ENCODE measurements at places on chromosomes 7 and 10. TPM values are rescaled to one million over a fixed set of nuclear protein-coding genes. Genes with fewer than 3 reads are reported as not detected.

Gene HMX2
- 0.07 TPM for total RNA-seq

- DNase-seq: no peak
These were observed 231.1 kb downstream of the GFRA1 start for GRCh38 chr10:116041948-116042347.

- no peak for DNase-seq
These were observed 510.3 kb upstream of the DPP6 start for GRCh38 chr7:153541903-153542302.

Gene OGDHL
- total RNA-seq: 3.0 TPM

GRCh38 chr7:121237601-121238000, 91.2 kb upstream of the WNT16 start:
- DNase-seq: no peak

DNA sequence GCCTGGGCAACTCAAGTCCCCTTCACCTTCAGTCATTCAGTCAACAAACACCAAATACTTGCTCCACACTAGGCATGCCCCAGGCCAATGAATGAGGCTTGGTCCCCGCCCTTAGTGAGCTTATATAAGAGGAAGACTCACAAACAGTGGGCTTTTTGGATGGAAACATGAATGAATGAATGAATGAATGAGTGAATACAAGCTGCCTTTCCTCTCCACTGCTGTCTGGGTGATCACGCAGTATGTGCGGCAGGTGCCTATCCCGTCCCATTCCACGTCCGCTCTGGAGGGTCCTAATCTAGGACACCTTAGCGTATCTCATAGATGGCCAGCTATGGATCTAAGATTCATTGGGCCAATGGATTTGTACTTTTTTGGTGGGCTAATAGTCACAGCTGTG, 19.8 kb upstream of the GTF2I start:
- DNase-seq: no peak

Gene AGMO
- not detected for total RNA-seq

Data from M059J (cell line).